Astrocyte (in vitro differentiated cells and primary cell): ENCODE measurements at places on chromosomes 2 and 18. TPM values are rescaled to one million over a fixed set of nuclear protein-coding genes. Genes with fewer than 3 reads are reported as not detected.

DNA sequence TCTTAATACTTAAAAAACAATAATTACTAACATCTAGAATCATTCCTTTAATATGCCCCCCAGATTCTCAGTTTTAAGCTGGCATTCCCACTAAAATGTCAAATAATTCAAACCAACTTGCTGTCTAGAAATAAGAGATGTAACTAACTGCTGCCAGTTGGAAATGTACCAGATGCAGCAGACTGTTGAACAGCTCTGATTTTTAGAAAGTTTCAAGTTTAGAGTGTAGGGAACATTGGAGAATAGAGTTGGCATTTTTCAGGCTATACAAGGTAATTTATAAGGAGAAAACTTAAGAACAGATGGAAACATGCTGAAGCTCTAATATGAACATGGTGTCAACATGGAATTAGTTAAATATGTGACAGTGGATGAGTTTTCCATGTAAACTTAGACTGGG lies 101.4 kb downstream of the PTRHD1 start:
- DNase-seq: no peak

The MC2R gene
- total RNA-seq: not detected in 2 replicates

DNA sequence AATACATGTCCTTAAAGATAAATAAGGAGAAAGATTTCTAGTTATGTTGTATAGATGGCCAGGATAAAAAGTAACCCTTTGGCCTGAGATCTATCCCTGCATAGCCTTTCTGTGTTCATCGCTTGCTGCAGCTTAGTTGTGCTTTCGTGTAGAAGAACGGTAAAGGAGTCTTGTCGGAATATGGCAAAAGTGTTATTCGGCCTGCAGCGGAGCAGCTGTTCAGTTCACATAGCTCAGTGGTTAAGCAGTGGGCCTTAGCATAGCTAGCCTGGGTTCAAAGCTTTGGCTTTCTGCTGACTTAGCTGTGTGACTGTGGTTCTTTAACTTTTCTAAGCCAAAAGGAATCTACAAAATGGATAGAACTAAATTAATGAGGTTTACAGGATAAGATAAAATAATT lies 55.4 kb downstream of the MALT1 start:
- no peak for DNase-seq

The ABHD1 gene
- not detected in 2 replicates for total RNA-seq

- DNase-seq: no peak
These were observed 6.2 kb downstream of the MPPE1 start for GRCh38 chr18:11901826-11902438.

DNA sequence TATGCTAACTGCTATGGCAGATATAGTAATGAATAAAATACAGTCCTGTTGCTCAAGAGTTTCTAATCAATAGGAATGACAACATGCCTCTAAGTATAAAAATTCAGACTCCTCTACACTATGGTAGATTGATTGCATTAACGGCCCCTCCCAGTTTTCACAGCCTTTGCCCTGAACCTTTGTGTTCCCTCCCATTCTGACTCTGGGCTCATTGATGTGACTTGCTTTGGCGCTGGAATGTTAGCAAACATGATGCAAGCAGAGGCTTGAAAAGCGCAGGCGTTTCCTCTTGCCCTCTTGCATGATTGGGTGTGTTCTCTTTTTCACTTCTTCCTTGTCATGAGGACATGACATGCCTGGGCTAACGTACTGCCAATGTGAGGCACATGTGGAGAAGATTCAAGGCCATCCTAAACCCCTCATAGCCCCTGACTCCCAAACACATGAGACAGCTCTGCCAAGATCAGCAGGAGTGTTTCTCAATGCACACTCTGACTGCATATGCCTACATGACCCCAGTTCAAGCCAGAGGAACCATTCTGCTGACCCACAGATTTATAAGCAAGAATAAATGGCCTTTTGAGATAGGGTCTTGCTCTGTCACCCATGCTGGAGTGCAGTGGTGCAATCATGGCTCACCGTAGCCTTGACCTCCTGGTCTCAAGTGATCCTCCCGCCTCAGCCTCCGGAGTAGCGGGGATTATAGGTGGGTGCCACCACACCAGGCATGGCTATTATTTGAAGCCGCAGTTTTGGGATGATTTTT lies 49.7 kb upstream of the CD28 start:
- no peak for DNase-seq

DNA sequence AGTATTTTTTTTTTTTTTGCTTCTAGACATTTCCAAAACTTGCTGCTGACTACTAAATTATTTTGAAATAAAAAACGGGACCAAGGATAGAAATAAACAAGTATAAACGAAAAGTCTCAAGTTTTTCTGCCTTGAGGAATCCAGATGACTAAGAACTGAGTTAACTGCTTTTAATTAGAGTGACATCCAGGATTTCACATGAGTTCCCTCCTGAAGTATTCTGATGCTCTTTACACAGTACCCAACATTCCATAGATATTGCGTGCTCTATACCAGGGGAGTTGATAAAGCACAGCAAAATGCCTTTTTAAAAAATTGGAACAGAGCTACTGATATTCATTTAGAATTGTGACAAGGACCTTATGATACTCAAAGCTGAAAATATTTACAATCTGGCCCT lies 618.0 kb downstream of the CCDC85A start:
- no peak for DNase-seq

GRCh38 chr2:237466211-237466610 lies 20.8 kb upstream of the MLPH start:
- peak; percentile 76 for DNase-seq

GRCh38 chr2:238717084-238717483 lies 130.8 kb upstream of the TWIST2 start:
- DNase-seq: no peak

- DNase-seq: no peak
These were observed 931.9 kb upstream of the CNTNAP5 start for GRCh38 chr2:123093199-123093598.

GRCh38 chr18:45085916-45086624 lies 405.4 kb downstream of the SETBP1 start:
- no peak for DNase-seq

DNA sequence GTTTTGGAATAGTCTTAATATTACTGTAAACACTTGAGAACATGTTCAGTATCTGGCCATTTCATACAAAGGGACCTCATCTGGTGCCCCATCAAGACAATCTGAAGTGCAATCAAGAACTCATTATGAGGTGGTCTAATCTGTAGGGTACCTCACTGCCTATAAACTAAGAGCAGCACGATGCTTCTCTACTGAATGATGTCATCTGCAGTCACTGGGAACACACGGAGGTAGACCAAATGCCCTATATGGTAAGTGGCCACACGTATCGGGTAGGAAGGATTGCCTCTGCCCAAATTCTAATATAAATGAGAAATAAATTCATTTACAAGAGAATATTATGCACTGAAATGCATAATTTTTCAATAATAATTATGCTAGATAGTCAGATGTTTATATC lies 90.4 kb downstream of the SLC8A1 start:
- no peak for DNase-seq

DNA sequence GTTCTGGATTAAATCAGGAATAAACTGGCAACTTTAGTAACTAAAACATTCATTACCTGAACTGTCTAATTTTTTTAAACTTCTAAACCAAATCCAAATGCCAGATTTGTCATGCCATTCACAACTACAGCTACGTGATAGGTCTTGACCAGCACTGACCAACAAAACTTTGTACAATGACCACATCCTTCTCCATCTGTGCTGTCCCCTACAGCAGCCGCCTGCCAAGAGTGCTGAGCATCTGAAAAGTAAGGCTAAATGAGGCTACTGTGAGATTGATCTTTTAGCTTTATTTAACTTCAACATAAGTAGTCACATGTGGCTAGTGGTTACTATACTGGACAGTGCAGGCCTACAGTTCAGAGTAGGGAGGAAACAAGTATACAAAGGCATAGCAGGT lies 7.6 kb downstream of the FAM168B start:
- DNase-seq: peak; percentile 62

The CNPPD1 gene
- total RNA-seq: 26.6 and 28.1 TPM in 2 replicates

The UPP2 gene
- total RNA-seq: not detected in 2 replicates
